ENCODE measurements at places on chromosomes 4 and X.

GRCh38 chr4:15254236-15254880, 173.5 kb upstream of the C1QTNF7 start:
- no peak for DNase-seq

DNA sequence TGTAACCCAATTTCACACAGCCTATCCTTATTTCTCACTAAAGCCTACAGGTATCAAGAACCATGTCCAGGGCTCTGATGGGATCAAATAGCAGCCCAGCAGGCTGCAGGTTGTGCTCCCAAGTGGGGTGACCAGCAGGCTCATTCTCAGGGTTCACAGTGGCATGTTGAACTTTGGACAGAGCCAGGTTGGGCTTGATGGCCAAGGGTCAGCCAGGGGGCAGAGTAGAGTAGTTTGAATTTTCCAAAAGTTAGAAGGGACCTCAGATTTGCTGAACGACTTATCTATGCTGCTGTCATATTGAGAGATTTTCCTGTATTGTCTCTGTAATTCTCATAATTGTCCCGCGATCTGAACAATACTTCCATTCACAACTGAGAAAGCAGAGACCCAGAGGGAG, 310.8 kb upstream of the BOD1L1 start:
- no peak for DNase-seq

DNA sequence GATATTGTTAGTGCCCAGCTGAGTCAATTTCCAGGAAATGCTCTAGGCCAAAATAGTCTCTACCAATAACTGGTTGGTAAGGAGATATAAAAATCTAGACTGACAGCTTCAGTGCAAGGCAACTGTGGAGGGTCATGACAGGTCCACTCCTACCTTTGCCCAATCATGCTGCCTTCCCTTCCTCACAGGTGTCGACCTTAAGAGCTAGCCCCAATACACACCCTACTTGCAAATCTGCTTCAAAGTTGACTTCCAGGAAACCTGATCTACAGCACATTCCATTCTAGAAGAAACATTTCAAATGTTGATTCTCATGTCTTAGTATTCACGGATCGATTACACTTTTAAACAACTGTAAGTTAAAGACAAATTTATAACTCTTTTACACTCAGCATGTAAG, 1455.5 kb downstream of the TECRL start:
- DNase-seq: no peak

- no peak for DNase-seq
Measured at GRCh38 chr4:26139310-26139924, 181.4 kb upstream of the RBPJ start.

DNA sequence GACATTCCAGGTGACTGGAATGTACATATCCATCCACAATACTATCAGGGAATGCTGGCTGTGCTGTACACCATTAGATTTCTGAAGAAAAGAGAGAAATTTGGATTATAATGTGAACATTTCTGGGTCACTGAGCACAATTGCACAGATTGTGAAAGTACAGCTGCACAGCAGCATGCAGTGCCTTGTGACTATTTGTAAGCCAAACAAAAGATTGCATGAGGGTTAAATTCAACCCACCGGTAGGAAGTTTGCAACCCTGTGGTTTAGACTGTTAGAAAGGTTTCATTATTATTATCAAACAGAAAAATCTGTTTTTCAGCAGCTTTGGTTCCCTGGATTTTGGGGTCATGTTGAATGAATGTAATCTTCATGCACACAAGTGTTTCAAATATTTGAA, 24.5 kb downstream of the DDIT4L start:
- no peak for DNase-seq

GRCh38 chr4:123843137-123843536, 446.5 kb downstream of the SPRY1 start:
- no peak for DNase-seq

- DNase-seq: no peak
Measured at GRCh38 chr4:94570558-94570957, 118.8 kb downstream of the PDLIM5 start.

DNA sequence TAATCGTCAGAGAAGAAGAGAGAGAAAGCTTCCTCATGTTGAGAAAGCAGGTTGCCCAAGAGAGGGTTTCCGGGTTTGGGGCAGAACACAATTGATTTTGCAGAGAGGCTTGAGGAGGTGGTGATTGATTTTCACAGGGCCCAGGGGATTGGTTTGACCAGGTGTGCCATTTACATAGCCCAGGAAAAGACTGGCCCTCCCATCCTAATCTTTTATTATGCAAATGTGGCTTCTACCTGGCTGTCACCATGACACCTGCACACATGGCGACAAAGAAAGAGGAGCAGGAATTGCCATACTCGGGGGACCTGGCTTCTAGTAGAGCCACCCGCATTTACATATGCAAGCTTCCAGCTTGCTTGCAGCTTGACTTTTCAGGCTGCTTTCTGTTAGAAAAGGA, 405.3 kb downstream of the PPP4R3C start:
- no peak for DNase-seq

- no peak for DNase-seq
Measured at GRCh38 chrX:330726-331150, 12.1 kb upstream of the GTPBP6 start.

DNA sequence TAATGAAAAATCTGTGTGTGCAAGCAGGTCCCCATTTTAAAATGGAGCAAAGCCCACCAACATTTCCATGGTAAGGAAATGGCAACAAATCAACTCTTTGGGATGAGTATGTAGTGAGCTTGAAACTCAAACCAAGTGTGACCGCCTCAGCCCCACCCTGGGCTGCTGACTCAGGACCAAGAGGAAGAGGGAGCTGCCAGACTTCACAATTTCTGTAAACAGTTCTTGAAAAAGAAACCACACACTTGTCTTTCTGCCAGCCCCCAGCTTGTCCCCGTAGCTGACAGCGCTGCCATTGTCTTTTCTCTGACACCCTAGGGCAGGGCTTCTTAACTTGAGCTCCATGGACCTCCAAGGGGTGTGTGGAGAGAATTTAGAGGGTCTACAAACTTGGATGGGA, 10.3 kb downstream of the RTL5 start:
- DNase-seq: no peak

GRCh38 chrX:10119399-10119990, 37.3 kb upstream of the CLCN4 start:
- DNase-seq: peak; percentile 62

DNA sequence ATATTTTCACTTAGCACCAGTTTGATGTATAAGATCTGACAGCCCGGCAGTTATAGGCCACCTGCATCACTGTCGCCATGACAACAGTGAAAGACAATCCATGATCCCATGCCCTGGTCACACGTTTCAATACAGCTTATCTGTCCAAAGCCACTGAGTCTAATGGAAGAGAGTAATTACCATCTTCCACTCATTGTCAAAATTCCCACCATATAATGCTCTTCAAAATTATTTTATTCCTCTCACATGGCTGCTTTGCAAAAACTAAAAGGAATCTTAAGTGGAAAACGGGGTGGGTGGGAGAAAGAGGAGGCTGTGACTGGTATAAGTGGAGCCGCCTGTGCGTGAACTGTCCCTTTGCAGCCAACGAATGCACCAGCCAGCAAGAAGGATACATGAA, 44.2 kb downstream of the MAML3 start:
- DNase-seq: no peak

DNA sequence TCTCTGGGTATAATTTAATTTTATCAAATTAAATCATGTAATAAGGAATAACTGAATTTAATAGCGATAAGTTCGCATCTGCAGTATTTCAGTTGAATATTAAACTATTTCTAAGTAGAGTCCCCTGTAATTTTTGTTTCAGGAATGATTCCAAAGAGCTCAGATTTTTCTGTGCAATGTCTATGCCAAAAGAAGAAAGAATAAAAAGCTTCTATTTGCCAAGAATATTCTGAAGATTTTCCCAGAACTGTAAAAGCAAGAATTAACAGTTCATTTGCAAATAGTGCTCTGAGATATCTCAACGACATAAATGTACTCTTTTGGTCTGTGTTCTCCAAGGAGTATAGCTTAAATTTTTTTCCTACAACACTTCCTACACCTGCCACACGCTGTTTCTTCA, 1242.8 kb upstream of the DIAPH2 start:
- DNase-seq: no peak

- no peak for DNase-seq
Measured at GRCh38 chr4:138096384-138097062, 145.6 kb downstream of the SLC7A11 start.

DNA sequence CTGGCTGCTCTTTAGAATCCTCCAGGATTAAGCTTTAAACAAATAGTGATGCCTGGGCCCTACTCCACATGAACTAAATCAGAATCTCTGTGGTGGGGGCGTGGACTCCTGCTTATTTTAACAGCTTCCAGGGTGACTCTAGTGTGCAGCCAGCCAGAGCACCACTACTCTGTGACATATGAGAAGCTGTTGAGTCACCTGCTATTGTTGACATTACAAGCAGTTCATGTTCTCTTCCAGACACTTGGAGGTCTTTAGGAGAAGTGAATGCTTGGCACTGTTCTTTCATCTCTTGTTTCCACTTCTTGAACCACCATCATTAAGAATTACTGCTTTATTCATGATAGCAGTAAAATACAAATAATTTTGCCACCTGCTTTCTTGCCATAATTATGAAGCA, 426 bp upstream of the C4orf51 start:
- no peak for DNase-seq

GRCh38 chr4:101328063-101328602, 19.2 kb downstream of the PPP3CA start:
- no peak for DNase-seq

DNA sequence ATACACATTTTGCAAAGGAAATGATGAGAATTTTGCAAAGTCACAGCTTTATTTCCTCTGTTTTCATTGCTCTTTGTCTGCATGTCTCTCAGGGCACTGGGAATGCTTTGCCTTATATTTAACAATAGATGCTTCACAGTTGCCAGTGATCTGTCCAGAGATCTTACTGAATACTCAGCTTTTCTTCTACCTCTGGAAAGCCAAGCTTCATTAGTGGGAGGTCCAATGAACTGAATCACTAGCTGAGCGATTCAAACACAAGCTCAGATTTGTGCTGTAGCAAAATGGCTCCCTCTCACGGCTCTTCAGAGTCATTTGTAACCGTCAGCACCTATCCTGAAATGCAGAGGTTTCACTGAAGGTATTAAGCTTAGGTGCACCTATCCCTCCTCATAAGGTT, 138.9 kb downstream of the DCLK2 start:
- no peak for DNase-seq
